ENCODE measurements at places on chromosomes 1 and 21.

GRCh38 chr1:34602907-34603306 lies 151.9 kb upstream of the GJB5 start:
- DNase-seq: no peak

- DNase-seq: no peak
These were observed 107.5 kb downstream of the ZNF281 start for GRCh38 chr1:200302192-200302920.

DNA sequence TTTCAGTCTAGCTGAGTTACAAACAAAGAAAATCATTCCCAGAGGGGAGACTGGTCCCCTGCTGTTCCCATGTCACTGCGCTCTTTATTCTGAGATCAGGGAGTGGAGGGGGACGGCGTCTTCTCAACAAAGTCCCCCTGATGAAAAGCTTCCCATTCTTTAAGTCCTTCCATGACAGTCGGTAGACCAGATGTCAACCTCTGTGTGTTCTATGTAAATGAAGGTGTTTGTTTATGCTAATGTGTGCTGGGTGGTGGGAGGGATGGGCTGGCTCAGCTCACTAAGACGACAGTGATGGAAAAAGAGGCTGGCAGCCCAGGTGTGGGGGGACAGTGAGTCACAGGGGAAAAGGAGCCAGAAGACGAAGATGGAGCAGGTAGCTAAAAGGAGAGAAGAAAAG lies 148.2 kb upstream of the KLHDC7A start:
- DNase-seq: no peak

DNA sequence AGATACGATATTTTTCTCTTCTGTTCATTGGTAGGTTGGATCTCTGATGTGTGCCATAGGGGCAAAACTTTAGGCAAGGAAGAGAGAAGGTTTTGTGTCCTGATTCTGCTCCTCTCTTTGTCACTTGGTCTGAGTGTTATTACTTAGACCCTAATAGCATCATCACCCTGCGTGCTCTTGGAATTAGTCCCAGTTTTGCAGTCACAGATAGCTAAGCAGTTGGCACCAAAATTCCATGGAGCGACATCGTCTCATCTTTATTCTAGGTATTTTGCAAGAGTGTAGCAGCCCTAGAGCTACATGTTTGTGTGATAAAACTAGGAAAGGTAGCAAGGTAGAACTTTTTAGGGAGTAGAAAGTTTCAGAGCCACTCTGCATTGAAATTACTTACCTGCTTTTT lies 23.8 kb downstream of the PIP5K1A start:
- DNase-seq: no peak

- no peak for DNase-seq
These were observed 30.1 kb downstream of the SPSB1 start for GRCh38 chr1:9322661-9323244.

- no peak for DNase-seq
These were observed 63.9 kb upstream of the AK4 start for GRCh38 chr1:65084066-65084465.

DNA sequence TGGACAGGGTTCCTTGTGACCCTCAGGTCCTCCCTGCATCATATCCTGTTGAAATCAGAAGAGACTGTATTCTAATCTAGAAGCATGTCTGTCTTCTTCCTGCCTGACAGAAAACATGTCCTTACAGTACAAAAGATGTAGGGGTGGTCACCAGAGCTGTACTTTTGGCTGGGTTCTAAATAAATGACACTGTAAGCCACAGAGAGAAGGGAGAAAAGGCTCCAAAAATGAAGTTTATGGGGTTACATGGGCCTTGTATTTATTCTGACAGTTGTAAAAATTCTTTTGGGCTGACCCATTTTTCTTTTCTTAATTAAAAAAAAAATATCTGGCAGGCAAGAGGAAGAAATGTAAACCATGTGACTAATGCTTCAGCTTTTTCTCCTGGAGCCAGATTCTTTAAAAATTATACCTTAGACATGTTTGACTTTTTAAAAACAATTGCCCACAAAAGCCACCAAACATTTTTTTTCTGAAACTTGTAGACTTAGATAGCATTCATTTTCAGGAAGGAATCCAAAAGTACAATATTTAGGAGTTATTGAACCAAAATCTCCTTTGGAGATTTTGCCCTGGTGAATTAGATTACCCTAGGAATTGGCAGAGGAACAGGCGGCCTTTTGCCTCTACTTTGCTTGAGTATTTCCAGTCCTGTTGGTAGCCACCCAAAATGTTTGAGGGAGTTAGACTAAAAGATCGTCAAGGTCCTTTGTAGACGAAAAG lies 17.1 kb downstream of the RGL1 start:
- DNase-seq: no peak

DNA sequence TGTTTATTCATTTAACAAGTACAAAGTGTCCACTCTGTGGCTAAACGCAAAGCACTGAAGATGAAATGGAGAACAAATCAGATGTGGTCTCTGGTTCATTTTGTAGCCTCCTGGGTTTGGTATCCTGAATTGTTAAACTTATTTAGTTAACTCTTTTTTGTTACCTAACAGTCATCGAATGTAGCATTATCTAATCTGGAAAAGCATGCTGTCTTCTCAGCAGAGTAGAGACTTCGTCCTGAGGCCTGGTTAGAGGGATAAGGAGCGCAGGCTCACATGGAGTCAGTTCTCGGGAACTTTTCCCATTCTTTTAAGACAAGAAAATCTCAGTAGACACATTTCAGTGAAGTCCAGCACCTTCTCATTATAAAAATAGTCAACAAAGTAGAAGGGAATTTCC lies 33.1 kb upstream of the SH3D21 start:
- no peak for DNase-seq
